ENCODE measurements at places on chromosomes 4 and X.

DNA sequence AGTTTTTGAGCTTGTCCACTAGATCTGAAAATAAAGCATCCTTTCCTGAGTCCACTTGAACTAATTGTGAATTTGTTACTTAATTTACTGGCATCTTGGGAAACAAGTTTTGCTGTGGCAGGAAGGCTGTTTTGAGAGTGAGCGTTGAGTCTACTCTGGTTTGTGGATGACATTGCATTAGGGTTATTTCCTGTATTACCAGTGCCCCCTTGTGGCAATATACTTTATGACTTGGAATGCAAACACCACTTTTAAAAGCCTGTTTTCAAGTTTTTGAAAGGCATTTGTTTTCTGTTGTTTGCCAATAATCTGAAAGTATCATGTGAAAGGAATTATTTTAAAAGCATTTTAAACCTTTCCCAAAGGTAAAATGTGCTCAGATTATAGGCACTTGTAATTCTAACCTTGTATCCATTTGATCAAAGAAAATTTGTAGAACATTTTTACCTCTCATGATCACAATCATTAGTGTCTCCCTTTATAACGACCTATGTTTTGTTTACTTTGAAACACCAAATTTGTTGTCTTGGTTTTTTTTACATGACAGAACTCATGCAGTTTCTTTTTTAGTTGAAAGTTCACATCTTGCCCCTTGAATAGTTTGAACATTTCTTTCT is 18.0 kb upstream of the CYP2U1 start:
- DNase-seq = no peak

DNA sequence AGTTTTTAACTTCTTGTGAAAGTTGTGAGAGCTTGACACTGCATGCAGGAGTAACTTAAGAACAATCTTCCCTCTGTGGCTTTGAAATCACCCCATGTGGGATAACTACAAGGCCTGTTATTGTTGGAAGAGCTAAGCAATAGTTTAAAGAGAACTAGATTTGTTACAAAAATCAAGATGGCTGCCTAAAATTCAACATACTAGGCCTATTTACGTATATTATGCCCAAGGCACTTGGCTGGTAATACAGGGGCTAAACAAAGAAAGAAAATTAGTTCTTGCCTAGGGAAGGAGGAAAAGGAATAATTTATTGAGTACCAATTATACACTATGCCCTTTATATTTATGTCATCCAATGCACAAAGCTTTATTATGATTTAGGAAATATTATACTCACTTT is 36.1 kb downstream of the DMD start:
- no peak for DNase-seq

DNA sequence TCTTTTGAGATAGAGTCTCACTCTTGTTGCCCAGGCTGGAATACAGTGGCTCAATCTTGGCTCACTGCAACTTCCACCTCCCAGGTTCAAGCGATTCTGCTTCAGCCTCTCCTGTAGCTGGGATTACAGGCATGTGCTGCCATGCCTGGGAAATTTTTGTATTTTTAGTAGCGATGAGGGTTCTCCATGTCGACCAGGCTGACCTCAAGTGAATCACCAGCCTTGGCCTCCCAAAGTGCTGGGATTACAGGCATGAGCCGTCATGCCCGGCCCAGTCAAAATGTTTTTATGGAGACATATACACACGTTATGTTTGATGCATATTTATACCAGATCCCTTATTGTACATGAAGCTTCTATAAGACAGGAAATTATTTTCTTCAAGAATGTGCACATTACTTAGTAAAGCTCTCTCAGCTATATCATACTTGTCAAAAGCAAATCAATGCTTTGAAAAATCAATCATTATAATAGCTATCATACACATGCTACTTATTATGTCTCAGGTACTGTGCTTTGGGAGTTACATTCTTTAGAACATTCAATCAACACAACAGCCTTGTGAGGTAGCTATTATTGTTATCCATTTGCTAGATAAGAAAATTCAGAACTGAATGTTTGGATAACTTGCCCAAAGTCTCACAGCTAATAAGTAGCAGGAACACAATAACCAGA is 269.2 kb downstream of the FSTL5 start:
- DNase-seq = no peak

DNA sequence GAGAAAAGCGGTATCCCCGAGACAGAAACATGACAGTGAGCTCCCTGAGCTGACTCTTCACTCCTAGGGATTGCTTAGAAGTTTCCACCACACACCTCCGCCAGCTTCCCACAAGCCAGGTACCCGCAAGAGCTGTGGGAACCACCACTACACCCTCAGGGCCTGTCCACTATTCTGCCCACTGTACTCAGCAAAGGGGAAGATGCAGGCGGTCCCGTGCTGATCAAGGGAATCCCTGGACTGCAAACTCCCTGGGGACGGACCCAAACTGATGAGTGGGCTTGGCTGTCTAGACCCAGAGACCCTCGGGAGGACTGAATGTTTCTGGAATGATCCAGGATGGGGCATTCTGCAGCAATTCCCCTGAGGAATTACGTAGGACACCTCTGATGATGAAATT is 30.2 kb downstream of the REELD1 start:
- no peak for DNase-seq

- no peak for DNase-seq
These were observed 7.8 kb downstream of the ZCCHC4 start for GRCh38 chr4:25320336-25320735.

- DNase-seq = no peak
These were observed 57.1 kb downstream of the COMMD8 start for GRCh38 chr4:47406408-47406807.

DNA sequence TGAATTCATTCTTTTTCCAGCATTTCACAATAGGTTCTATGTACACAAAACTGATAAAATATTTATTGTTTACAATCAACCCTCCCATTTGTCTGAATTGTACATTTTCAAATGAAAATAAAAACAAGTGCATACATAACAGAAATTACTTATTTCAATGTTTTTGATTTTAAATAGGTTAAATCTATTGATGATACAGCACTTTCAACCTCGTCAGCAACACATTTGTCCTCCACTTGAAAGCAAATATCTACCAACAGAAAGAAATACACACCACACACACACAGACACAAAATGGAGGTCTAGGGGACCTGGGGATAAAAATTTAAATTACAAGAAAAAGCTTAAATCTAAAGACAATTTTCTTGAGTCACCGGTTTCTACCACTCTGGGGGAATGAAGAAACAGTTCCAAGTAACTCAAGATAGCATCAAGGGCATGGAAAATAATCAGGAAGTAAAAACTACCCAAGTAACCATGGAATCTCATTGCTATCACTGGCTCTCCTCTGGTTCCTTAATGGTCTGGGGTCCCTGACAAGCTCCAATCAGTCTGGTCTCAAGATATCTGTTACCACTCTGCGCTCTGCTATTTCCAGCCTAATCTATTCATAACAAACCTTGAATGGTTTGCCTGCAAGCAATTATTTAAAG is 27.6 kb downstream of the ANKRD17 start:
- no peak for DNase-seq

- no peak for DNase-seq
These were observed 181.3 kb downstream of the SOWAHB start for GRCh38 chr4:76716658-76717057.

GRCh38 chr4:111986095-111986494 is 159.2 kb upstream of the FAM241A start:
- no peak for DNase-seq

- no peak for DNase-seq
These were observed 36.8 kb upstream of the REST start for GRCh38 chr4:56870946-56871345.

DNA sequence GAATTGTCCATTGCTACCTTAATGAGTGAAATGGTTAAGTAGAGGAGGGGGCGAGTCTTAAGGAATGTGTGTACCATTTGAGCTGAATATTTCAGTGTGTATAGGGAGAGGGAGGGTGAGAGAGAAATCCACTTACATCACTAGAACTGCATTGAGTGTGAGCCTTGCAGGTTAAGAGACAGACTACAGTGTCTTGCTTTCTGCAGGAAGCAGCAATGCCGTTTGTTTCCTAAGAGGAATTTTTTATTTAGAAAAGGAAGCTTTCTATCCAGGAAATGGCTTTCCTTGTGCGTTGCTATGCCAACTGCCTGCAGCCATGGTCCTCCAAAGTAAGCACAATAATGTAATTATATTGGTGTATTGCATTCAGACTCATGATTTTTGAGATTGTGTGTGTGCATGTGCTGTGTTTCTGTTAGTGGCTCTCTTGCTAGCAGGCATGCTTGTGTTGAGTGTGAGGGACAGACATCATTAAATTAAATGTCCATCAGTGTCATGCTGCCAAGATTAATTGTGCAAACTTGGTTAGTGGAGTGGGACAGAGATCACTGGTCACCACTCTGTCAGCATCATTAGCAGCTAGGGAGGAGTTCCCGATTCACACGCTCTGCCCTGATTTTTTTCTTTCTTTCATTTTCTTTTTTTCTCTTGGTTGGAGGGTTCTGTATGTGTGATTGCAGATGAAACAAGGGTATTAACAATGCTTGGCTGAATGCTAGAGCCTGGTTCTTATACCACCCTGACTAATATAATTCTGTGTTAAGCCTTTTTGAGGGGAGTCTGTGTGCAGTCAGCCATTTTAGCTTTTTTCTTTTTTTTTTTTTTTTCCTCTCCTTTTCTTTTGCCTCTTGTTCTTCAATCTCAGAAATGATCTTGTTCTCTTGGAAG is 164.3 kb downstream of the RAPGEF2 start:
- no peak for DNase-seq

DNA sequence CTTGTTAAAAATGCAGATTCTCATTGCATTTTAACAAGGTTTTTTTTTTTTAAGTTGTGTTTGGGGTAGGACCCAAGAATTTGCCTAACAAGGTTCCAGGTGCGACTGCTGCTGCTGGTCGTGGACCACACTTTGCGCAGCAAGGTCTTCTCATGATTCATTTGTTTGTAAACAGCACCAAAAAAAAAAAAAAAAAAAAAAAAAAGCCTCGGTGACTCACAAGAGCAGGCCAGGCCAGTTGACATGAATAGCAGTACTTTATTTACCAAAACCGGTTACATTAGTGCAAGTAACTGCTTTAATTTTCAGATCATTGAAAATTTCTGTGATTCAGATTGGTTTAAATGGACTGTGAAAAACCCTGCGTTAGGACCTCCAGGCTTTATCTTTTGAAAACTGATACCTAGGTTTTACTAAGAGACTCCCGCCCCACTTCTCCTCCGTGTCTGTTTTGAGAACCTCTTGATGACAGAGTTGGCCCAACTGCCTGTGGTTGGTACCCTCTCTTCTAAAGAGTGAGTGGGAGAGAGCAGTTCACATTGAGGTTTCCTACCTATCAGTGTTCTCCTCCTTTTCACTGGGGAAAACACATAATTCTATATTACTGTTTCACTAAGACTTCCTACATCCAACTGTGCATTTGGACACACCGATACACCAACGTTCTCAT is 86.2 kb downstream of the PHEX start:
- no peak for DNase-seq

- peak; percentile 27 for DNase-seq
These were observed at the start of gene TMSB4X for GRCh38 chrX:12974796-12975669. Gene TMSB4X (plus strand): TSS chrX:12975110.

DNA sequence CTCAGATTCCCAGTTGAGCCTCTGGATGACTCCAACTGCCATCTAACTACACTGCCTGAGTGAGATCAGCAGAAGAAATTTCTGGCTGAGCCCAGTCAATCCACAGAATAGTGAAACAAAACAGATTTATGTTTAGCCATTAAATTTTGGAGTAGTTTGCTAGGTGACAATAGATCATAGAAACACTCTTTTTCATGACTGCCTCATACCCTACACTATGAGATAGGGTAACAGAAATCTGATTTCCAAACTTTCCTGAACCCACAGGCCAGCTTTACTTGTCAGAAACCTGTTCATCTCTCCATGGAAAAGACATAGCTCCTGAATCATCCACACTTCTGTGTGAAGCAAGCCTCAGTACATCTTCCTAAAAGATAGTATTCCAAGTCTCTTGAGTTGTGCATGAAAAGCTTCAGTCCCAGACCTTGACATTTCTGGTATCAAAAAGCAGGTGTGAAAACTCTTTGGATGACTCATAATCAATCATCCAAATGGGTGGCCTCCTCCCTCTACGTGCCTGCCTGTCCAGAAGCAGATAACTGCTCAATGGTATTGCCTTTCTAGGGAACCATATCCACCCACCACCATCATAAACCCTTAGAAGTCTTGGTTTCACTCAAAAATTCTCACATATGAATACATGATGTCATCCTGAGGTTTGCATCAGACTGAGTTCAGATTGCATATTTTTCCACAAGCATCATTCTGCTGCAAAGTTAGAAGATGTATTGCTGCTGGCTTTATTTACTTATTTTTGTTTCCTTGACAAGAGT is 47.5 kb upstream of the RAP2C start:
- DNase-seq = no peak

DNA sequence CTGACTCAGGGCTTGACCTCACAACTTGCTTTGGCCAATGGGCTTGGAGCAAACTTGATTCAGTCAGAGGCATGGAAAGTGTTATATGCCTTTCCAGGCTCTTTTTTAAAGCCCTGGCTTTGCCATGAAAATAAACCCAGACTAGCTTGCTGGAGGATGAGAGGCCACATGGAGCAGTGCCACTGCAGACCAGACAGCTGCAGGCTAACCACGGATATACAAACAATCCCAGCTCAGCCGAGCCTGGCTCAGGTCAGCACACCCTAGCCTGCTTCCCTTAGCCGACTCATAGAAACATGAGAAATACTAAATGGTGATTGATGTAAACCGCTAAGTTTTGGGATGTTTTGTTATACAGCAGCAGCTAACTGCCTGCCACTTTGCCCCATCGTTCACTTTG is 345.1 kb downstream of the ARHGAP10 start:
- DNase-seq = no peak

DNA sequence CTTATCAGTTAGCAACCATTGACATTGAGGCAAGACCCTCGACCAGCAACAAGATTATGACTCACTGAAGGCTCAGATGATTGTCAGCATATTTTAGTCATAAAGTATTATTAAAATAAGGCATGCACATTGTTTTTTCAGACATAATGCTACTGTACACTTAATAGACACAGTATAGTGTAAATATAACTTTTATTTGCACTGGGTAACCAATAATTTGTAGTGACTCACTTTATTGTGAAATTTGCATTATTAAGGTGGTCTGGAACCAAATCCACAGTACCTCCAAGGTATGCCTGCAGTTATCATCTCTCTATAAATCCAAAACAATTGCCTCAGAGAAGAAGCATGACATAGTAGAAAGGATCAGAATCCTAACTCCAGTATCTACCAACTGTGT is 330.1 kb upstream of the SMIM31 start:
- DNase-seq = no peak

GRCh38 chr4:139416073-139416673 is 37.7 kb upstream of the RAB33B start:
- peak; percentile 20 for DNase-seq
